Right cardiac atrium (tissue), 5 donors: ENCODE measurements at places on chromosomes 13 and 19. TPM values are rescaled to one million over a fixed set of nuclear protein-coding genes. Genes with fewer than 3 reads are reported as not detected.

GRCh38 chr13:33744589-33745369 is 73.2 kb upstream of the RFC3 start:
- DNase-seq = no peak

- DNase-seq = no peak
These were observed 23.2 kb upstream of the GPC5 start for GRCh38 chr13:91375116-91375729.

DNA sequence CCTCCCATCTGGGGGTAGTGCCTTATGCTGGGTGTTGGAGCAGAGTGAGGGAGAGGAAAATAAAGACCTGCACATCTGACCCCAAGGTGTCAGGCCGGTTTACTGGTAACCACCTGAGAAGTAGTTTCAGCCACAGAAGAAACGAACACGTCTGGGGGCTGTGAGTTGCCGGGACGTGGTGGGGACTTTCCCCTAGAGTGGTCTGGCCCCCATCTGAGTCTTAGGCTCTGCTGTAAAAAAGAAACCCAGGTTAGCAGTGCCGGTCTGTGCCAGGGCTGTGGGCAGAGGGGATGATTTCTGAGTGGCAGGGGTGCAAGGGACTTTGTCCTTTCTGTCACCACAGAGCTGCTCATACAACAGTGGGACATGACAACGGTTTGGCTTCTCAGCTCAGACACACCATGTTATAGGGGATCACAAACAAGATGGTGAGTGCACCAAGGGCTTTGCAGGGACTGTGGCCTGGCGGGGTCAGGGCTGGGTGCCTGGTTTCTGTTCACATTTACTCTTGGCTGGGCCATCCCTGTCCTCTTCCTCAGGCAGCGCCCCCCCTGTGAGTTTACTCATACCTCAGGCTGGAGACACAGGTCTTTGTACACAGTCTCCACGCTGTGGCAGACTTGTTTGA is 9.0 kb downstream of the GCDH start:
- DNase-seq = no peak

DNA sequence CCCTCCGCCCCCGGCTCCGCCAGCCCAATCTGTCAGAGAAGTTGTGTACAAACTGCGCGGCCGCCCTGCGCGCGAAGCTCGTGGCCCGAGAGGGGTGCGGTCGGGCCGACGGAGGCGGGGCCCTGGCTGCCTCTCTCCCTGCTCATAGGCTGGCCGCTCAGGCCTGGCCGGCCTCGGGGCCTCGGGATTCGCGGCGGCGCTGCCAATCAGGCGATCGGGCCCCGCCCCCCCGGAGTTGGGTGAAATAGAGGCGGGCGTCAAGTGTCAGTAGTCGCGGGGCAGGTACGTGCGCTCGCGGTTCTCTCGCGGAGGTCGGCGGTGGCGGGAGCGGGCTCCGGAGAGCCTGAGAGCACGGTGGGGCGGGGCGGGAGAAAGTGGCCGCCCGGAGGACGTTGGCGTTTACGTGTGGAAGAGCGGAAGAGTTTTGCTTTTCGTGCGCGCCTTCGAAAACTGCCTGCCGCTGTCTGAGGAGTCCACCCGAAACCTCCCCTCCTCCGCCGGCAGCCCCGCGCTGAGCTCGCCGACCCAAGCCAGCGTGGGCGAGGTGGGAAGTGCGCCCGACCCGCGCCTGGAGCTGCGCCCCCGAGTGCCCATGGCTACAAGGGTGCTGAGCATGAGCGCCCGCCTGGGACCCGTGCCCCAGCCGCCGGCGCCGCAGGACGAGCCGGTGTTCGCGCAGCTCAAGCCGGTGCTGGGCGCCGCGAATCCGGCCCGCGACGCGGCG is at the start of gene KLF5:
TSS of gene KLF5 (plus strand) at position 270 of the 724 bp plus-strand sequence. CDS start at position 593, 323 bp downstream.
- peak; percentile 95 for DNase-seq

TUBB4A gene
- 7.4 TPM for total RNA-seq

GRCh38 chr19:16372065-16372915 is 47.7 kb downstream of the KLF2 start:
- no peak for DNase-seq

- DNase-seq = no peak
These were observed 3.8 kb downstream of the LILRA4 start for GRCh38 chr19:54335164-54335563.

DNA sequence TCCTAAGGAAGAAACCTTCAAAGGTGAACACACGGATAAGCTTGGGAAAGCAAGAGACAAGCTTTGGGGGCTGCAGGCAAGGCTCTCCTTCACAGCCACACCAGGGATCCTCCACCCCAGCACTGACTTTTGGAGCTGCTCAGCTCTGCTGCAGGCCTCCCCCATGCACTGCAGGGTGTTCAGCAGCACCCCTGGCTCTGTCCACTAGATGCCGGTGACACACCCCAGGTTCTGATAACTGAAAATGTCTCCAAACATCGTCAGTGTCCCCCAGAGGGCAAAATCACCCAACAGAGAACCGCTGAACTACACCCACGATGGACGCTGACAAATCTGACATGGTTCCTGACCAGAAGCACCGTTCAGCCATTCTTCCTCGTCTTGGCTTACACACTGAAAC is 90.5 kb downstream of the STK24 start:
- DNase-seq = no peak

CDC42EP5 gene
- total RNA-seq = 22.5 TPM

- DNase-seq = no peak
These were observed 10.5 kb downstream of the CDADC1 start for GRCh38 chr13:49258089-49258796.

DNA sequence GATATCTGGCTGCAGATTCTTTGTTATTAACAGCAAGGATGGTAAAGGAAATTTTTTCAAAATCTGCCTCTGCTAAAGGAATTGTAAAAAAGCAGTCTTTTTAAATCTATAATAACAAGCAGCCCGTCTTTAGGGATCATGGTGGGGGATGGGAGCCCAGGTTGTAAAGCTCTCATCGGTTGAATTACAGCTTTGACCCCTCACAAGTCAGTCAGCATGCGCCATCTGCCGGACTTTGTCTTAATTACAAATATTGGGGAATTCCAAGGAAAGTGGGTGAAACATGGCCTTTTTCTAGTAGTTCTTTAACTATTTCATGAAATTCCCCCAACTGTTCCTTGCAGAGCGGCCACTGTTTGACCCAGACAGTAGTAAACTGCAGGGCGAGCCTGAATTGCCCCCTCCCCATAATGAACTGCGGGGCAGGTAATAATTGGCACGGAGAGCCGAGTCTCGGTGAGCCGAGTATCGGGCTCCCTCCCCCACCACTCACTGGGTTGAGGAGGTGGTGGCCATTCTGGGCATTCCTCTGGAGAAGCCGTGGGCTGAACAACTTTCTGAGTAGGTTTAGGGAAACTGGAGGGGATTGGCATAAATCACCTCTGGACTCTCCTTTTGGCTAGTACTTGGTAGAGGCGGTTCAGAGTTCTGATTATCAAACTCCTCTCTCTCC is 11.6 kb downstream of the ZNF578 start:
- DNase-seq = no peak

DNA sequence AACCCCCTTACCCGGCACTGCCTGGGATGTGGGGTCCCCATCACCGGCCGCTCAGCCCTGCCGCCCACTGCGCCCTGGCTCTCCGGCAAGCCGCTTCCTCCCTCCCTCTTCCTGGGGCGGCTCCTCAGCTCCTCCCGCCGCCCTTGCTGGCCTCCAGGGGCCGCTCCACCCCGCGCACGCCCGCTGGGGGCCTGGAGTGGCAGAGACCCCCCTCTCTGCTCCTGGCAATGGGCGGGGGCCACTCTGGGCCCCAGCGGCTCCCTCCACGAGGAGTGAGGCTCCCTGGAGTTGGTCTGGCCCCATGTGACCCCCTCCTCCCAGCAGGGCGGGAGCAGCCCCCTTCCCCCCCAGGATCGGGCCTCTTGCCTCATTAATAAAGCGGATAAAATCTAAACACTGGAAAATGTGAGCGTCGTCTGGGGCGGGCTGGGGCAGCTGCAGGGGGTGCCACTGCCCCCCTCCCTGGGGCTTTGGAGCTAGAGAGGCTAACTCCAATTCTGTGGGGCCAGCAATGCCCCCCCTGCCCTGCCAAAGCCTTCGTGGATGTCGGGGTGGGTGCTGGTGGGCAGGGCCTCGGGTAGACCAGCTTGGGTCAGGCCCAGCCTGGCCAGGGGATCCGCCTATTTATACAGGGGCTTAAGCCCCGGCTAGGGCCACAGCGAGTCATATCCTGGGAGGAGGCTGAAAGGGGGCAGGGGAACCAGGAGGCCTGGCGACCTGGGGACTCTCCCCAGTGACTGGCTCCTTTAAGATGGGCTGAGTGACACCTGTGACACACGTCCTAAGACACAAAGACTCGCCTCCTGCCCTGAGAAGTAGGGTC is at the start of gene PTGER1:
TSS of gene PTGER1 (minus strand) at position 104 of the 823 bp plus-strand sequence. CDS start 1,034 bp downstream, outside the sequence.
- DNase-seq = no peak

KISS1R gene
- total RNA-seq = not detected

PVR gene
- total RNA-seq = 44.8 TPM

DNA sequence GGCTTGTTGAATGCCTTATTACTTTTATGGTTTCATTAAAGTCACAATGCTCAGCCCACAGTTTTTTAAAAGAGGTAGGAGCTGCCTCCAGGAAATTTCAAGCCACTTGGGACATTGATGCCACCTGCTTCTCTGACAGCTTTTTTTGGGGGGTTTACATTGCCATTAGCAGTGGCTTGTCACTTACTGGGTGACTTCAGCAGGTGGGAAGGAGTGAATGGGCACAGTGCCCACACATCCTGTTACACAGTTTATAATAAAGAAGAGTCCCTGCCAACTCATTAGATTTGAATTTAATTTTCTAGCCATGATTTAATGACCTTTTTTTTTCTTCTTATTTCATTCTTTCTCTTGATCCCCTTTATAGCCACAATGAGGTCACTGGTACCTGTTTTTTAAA is 61.0 kb downstream of the NHLRC3 start:
- no peak for DNase-seq

DNA sequence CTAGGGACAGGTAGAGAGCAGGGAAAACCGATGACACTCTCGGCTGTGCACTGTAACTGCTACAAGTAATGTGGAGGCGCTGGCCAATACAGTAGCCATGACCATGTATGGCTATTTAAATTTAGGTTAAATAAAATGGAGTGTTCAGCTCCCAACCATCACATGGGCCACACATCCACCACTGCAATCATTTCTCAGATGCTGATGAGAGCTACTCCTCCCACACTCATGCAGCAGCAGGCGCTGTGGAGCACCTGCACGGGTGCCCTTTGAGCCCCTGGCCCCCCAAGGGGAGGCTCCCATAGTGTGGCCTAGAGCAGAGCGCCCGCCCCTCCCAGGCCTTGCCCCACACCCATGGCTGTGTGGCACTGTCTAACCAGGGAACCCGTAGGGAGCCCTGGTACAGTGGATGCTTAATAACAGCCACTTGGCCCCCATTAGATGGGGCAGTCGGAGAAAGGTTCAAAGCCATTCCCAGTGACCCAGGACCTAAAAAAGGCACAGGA is 6.0 kb downstream of the ACP4 start:
- DNase-seq = no peak

CYP4F8 gene
- not detected for total RNA-seq

- no peak for DNase-seq
These were observed 268.4 kb downstream of the DLEU7 start for GRCh38 chr13:50575138-50575537.

DNA sequence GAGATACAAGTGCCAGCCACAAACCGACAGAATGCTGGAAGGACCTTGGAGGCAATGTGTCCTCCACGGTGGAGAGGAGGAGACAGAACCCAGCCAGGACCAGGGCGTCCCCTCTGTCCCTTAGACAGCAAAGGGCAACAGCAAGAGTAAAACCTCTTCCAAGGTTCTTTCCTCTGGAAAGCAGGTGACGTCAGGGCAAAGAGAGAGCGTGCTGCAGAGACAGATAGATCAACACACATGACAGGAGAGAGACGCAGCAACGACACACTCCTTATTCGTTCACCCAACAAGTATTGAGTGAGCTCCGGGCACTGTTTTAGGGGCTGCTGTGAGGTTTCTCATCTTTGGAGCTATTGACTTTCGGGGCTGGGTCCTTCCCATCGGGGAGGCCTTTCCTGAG is 1.3 kb upstream of the GALP start:
- DNase-seq = no peak

- no peak for DNase-seq
These were observed 889 bp downstream of the GTF2F2 start for GRCh38 chr13:45120967-45121831.

DNA sequence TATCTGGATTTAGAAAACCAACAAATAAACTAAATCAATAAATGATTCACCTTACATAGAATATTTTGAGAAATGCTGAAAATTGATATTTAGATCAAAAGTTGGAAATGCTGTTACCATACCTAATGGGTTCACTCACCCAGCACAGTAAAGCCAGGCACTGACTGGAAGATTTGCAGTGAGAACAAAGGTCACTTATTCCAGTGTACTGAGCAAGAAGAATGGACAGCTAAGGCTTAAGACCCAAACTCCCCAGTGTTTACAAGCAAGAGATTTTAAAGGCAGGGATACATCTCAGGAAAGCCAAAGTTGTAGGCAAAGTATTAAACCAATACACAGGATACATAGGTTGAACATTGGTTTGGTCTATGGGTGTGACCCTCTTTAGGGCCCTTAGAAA is 523.9 kb upstream of the PCDH9 start:
- DNase-seq = no peak
